Right atrium auricular region (tissue), 2 donors: ENCODE measurements at places on chromosomes 7 and 10. TPM values are rescaled to one million over a fixed set of nuclear protein-coding genes. Genes with fewer than 3 reads are reported as not detected.

The ABCB1 gene
- 1.5 TPM for total RNA-seq

The NEUROD6 gene
- total RNA-seq: not detected

The C10orf62 gene
- 0.35 TPM for total RNA-seq

The CLRN3 gene
- not detected for total RNA-seq

The RNF148 gene
- not detected for total RNA-seq

The PLXNA4 gene
- 9.5 TPM for total RNA-seq

The RINT1 gene
- 11.6 TPM for total RNA-seq

The ARMS2 gene
- total RNA-seq: not detected

The C10orf67 gene
- 0.16 TPM for total RNA-seq

The TMEM196 gene
- not detected for total RNA-seq

The CACNA2D1 gene
- 54.5 TPM for total RNA-seq

The FXYD4 gene
- total RNA-seq: not detected
